ENCODE measurements at places on chromosomes 6 and 20. TPM values are rescaled to one million over a fixed set of nuclear protein-coding genes. Genes with fewer than 3 reads are reported as not detected.

- no peak for DNase-seq
Measured at GRCh38 chr6:38035478-38035877, 216.0 kb downstream of the ZFAND3 start.

DNA sequence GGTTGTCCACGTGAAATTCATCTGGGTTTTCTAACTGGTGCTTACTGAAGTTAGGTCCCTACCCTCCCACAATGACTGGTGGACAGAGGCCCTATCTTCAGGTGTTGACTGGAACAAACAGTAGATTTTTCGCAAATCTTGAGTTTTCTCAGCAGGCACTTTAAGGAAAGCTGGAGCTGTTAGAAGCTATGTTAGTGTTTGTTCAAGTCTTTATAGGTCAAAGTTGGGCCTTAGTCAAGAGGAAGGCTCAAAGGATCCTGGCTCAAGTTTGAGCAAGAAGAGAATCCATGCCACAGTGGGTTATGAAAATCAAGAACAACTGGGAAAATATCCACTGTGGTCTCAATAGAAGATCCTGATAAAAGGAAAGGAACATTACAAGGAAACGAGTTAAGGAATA is 48.5 kb upstream of the ELOVL5 start:
- DNase-seq: no peak

GRCh38 chr20:33433465-33434234 is 9.9 kb downstream of the SNTA1 start:
- DNase-seq: no peak

- DNase-seq: no peak
Measured at GRCh38 chr20:40470445-40471260, 218.4 kb downstream of the MAFB start.

DNA sequence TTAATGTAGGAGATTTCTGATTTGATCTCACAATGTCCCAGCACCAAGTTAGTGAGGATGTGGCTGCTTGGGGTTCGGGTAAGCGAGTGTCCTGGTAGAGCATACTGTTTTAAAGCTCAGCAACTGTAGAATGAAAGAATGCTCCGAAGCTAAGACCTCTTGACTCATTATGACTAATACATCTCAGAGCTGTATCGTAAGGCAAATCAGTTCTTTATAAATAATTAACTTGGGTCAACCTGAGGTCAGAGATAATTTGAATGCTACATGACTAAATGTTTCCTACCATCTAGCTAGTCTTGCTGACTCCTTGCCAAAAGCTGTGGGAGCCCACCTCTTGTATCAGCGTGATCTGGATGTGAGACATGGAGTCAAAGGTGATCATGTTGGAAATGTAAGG is 128.8 kb upstream of the PDE7B start:
- no peak for DNase-seq

GRCh38 chr6:112877134-112878100 is 530.3 kb downstream of the RFPL4B start:
- DNase-seq: peak; percentile 44

DNA sequence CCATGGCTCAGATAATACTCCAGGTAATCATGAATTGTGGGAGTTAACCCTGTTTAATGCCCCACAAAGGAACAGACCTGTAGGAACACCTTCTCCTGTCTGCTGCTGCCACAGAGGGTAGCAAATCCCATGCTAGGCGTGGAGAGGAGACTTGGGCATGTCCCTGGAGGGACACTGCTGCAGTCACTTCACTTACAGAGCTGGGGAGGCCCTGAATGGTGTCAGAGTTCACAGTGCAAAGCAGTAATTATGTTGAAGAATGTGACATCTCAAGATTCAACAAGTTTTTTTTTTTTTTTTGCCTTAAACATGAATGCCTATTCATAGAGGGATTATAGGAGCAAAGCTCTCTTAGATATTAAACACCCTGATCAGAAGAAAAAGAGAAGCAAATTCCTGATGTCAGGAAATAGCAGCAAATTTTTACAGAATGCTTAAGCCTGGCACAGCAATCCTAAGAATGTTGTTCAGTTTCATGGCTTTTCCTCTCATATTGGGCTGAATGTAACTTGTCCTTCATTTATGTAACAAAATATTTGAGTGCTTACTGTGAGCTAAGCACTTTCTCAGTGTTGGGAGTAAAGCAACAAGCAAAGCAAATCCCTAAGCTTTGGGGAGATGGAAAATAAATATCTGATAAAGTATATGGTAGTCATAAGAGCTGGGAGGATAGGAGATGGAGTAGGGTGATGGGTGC is 45.0 kb downstream of the CARMIL1 start:
- no peak for DNase-seq

OTOR gene
- polyA plus RNA-seq: not detected

TFAP2C gene
- 1.2 TPM for polyA plus RNA-seq

Measured in left renal cortex interstitium (tissue), 4 donors.